Neuronal stem cell (in vitro differentiated cells): ENCODE measurements at places on chromosomes 13 and 19.

DNA sequence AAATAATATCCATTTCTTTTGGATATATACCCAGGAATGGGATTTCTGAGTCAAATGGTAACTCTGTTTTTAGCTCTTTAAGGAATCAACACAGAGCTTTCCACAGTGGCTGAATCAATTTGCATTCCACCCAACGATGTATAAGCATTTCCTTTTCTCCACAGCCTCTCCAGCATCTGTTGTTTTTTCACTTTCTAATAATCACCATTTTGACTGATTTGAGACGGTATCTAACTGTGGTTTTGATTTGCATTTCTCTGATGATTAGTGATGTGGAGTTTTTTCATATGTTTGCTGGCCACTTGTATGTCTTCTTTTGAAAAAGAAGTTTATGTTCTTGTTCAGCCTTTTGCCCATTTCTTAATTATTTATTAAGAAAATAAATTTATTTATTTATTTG lies 352.2 kb upstream of the OBI1 start:
- no peak for DNase-seq

GRCh38 chr13:75554981-75555380 lies 5.4 kb downstream of the UCHL3 start:
- no peak for DNase-seq

- DNase-seq: no peak
Observed at GRCh38 chr19:49255674-49256073, 69.3 kb downstream of the SLC6A16 start.

DNA sequence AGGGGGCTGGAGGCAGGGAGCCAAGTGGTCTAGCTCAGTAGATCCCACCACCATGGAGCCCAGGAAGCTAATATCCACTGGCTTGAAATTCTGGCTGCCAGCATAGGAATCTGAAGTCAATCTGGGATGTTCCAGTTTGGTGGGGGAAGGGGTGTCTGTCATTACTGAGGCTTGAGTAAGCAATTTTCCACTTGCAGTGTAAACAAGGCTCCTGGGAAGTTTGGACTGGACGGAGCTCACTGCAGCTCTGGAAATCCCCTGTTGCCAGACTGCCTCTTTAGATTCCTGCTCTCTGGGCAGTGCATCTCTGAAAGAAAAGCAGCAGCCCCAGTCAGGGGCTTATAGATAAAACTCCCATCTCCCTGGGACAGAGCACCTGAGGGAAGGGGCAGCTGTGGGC lies 349.2 kb upstream of the KLHL1 start:
- DNase-seq: no peak

- no peak for DNase-seq
Observed at GRCh38 chr13:45737571-45738017, 35.5 kb downstream of the CBY2 start.

DNA sequence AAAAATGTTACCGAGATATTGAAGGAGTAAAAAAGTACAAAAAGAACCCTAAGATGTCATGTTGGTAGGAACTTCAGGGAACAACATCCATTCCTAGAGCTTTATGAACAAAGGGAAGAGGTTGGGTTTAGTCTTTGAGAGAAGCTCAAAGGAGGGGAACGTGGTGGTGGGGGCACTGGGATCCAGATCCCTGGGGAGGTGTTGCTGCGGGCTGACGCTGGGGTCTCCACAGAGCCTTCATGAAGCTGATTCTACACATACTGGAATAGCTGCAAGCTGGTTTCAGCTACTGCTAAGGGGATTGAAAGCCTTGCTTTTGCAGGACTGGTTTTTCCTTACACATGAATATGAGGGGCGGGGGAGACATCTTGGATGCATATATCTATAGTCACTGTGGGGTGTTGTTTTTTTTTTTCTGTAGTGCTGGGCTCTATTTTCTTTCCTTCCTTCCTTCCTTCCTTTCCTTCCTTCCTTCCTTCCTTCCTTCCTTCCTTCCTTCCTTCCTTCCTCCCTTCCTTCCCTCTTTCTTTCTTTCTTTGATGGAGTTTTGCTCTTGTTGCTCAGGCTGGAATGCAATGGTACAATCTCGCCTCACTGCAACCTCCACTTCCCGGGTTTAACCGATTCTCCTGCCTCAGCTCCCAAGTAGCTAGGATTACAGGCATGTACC lies 6.5 kb upstream of the MZF1 start:
- DNase-seq: no peak

DNA sequence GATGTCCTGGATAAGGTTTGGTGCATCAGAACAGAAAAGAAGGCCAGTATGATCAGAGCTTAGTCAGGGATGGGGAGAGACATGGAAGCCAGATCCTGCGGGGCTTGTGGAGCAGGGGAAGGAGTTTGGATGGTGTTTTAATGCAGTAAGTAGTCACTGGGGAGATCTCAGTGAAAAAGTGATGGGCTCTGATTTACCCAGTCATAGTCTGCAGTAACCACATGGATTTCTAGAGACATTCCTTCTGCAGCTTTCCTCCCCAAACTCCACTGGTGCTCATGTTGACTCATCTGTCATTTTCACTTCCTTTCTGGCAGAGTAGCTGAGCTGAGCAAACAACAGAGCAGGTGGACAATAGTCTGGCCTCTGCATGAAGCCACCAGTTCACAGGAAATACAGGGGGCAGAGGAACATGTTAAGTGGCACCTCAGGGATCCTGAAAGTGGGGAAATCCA lies 144.1 kb downstream of the DPF1 start:
- DNase-seq: no peak

GRCh38 chr19:57546513-57546912 lies 13.2 kb downstream of the ZNF550 start:
- no peak for DNase-seq

GRCh38 chr19:1131718-1132551 lies 28.1 kb downstream of the GPX4 start:
- peak; percentile 51 for DNase-seq

- DNase-seq: no peak
Observed at GRCh38 chr19:16444269-16444600, 27.5 kb downstream of the EPS15L1 start.

- no peak for DNase-seq
Observed at GRCh38 chr13:88022431-88023208, 351.4 kb downstream of the SLITRK5 start.

- no peak for DNase-seq
Observed at GRCh38 chr19:19537075-19538048, 703 bp upstream of the CILP2 start.

DNA sequence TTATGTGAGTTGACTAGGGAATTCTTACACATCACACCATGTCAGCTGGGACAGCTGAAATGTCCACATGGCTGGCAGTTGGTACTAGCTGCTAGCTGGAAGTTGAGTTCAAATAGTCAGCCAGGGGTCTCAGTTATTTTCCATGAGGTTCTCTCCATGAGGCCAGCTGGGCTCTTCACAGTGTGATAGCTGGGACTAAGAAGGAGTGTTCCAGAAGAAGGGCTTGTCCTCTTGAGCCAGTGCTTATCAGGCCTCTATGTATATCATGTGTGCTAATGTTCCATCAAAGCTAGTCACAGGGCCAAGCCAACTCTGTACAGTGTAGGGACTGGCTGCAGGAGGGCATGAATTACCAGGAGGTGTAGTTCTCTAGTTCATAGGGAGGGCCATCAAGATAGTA lies 11.8 kb downstream of the USPL1 start:
- DNase-seq: no peak

- DNase-seq: no peak
Observed at GRCh38 chr19:9523885-9524474, 14.5 kb downstream of the ZNF426 start.

DNA sequence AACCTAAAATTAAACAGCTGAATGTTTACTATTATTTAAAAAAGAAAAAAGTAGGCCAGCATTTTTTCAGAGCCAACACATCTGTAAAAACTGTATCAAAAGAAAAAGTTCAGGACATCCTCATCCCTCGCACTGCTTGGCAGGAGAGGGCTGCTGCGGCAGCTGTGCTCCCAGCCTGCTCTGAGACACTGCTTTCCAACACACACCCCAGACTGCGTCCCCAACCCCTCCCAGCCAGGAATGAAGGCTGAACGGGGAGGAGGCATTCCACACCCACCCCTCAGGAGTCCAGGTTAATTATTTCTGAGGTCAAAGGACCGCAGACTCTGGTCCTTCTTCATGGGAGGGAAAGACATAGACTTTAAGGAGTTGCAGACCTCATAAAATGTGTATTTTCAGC lies 43.1 kb downstream of the COL4A1 start:
- no peak for DNase-seq

GRCh38 chr13:113903912-113904311 lies 40.0 kb upstream of the GAS6 start:
- no peak for DNase-seq

GRCh38 chr19:3836887-3837286 lies 32.0 kb downstream of the ZFR2 start:
- DNase-seq: no peak

DNA sequence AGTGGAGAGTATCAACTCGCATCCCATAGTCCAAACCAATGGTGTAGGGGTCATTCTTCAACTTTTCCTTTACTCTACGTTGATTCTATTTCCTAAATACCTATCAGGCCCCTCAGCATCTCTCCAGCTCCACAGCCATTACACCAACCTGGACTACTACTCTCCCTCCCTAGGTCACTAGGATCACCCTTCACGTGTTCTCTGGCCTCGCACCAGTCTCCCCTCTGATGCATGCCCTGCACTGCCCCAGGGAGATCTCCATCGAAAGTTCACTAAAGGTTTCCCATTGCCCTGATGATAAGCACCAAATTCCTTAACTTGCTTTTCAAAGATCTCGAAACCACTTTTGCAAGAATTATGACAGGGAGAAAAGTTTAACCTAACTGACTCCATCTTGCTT lies 421.5 kb downstream of the TSHZ3 start:
- no peak for DNase-seq

- DNase-seq: no peak
Observed at GRCh38 chr13:102999499-102999898, 66.7 kb downstream of the SLC10A2 start.

- no peak for DNase-seq
Observed at GRCh38 chr19:5337708-5338655, 2.6 kb downstream of the PTPRS start.

DNA sequence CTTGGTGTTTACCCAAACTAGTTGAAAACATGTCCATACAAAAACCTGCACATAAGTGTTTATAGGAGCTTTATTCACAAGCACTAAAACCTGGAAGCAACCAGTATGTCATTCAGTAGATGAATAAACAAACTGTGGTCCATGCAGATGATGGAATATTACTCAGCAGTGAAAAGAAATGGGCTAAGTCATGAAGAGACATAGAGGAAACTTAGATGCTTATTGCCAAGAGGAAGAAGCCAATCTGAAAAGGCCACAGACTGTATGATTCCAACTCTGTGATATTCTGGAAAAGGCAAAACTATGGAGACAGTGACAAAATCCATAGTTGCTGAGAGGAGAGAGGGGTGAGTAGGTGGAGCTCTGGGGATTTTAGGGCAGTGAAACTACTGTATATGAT lies 38.8 kb upstream of the MCF2L start:
- no peak for DNase-seq

- no peak for DNase-seq
Observed at GRCh38 chr19:45629704-45630103, 9.5 kb downstream of the EML2 start.

DNA sequence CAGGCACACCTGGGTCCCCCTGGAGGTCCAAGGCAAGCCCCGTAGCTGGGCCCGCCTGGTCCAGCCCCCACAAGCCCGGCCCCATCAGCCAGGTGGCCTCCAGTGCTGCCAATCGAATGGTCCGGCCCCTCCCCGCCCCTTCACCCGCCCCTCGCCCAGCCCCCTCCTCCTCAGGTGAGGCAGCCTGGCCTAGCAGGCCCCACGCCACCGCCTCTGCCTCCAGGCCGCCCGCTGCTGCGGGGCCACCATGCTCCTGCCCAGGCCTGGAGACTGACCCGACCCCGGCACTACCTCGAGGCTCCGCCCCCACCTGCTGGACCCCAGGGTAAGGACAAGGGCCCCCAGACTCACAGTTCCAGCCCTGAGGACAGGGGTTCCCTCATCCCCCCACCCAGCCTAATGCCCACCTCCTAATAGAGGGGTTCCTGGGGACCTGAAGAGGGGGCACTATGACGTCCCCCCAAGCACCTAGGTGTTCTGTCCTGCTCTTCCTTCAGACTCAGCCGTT lies at the start of gene HPN:
TSS of gene HPN (plus strand) at position 174 of the 508 bp plus-strand sequence. CDS start 786 bp downstream, outside the sequence.
- DNase-seq: no peak

DNA sequence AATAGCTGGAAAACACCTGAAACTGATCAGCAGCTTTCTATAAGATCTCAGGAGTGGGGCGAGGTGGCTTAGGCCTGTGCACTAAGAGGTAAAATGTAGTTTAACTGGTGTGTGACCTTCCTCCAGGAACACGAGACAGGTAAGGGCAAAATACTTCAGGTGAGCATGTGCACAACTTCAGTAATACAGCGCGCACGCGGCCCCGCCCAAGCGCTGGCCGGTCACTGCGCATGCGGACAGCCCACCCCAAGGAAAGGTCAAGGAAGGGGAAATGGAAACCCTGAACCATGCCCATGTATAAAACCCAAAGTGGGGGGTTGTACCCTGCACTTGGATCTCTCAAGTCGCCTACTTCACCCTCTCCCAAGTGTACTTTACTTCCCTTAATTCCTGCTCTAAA lies 49.4 kb upstream of the ARHGEF7 start:
- no peak for DNase-seq

DNA sequence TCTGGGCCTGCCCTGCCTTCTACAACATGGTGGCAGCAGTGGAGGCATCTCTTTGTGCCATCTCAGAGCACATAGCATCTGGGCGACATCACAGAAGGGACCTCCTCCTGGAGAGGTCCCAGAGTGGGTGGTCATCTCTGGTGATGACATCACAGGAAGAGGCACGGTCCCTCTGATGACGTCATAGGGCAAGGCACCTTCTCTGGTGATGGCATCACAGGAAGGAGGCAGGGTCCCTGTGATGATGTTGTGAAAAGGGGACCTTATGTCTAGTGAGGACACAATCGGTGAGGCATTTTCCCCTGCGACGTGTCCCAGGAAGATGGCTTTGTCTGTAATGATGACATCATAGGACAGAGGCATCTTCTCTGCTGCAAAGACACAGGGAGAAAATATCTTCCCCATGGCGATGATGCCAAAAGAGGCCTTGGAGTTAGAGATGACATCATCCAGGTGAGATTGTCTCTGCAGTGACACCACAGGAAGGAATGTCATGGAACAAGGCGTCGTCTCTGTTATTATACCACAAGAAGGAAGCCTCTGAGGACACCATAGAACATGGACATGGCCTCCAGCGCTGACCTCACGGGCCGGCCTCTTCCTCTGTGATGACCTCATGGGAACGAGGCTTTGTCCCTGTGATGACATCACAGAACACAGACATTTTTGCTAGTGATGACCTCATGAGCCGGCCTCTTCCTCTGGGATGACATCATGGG lies 10.7 kb downstream of the SHISA7 start:
- no peak for DNase-seq

- DNase-seq: no peak
Observed at GRCh38 chr19:7739801-7740681, 7.3 kb downstream of the CD209 start.

DNA sequence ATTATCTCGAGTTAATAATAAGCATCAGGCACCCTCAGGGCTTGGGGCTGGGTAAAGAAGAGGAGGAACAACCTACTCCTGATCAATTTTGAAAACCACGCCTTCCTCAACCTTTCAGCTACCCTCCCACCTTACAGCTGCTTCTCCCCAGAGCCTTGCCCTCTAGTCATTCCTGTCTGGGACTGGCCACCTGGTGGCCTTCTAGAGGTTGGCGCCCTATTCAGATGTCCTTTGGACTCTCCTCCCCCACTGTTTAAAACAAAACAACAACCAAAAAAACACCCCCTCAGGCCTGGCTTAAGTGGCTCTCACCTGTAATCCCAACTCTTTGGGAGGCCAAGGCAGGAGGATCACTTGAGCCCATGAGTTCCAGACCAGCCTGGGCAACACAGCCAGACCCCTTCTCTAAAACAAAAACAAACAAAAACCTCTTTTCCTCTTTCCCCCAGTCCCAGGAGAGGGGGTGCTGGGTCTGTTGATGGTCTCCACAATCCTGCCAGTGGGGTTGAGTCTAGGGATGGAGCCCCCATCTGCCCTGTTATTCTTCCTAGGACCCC lies 62.3 kb downstream of the CCDC70 start:
- DNase-seq: no peak
